ENCODE measurements at places on chromosomes 2 and 18.

- no peak for DNase-seq
These were observed 15.5 kb downstream of the SCTR start for GRCh38 chr2:119508756-119509155.

DNA sequence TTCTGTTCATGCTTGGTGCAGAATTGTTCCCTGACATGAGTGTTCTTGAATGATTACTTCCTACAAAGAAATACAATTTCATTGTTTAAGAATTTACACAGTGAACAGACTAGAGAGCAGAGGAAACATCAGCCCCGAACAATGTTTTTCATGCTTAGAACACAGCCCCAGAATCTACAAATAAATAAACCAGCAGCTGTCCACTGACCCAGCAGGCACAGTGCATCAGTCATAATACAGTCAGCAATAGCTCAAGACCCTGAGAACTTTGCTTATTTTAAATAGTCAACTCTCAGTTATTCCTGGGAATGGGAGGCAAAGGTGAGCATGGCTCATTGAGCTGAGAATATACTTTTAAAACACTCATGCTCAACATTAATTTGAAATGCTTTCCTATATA lies 38.4 kb downstream of the XIRP2 start:
- no peak for DNase-seq

DNA sequence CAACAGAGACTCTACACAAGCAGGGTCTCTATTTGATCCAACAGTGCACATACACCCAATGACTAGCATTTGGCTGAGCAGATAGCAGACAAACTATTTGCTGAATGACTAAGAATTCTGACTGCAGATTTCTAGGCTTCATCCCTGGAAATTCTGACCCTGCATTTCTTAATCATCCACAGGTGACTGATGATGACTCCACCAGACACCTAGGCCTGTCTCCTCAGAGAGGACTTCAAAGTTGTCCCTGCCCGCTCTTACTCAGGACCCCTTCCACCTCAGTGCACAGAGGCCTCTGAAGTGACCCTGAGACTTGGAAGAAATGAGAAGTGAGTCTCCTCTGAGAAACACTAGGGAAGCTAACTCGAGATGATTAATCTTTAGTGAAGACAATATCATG lies 51.3 kb downstream of the SEPTIN10 start:
- DNase-seq, result no peak

DNA sequence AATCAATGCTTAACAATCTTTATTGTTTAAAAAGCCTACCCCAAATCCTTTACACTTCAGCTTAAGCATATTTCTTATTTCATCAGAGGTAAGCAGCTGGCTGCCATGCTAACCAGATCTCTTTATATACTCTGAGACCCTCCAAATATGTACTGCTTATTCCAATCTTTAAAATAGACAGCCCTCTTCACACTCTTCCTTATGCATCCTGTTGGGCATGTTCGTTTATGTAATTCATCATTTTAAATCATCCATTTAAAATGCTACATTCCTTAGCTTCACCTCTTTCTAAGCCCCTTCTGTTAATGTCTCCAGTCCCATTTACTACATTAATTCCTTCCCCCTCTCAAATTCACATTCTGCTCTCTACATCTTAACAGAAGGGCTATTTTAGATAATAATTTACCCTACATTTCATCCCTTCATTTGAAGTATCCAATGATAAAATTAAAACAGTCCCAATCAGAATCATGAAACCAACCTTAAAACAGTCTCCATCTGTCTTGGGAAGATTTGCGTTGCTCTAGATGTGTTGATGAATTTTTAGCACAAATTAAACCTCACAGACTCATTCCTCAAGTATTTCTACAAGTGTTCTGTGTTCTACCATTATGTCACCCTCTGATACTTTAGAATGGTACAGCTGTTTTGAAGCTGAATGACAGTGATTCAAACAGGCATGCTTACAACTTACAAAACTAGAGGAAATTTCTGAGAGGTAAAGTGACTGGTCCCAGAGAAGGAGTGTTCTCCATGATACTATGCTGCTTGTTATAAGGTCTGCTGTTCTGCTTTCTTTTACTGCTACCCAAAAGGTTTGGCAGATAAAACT lies 59.1 kb downstream of the ZNF385B start:
- no peak for DNase-seq

DNA sequence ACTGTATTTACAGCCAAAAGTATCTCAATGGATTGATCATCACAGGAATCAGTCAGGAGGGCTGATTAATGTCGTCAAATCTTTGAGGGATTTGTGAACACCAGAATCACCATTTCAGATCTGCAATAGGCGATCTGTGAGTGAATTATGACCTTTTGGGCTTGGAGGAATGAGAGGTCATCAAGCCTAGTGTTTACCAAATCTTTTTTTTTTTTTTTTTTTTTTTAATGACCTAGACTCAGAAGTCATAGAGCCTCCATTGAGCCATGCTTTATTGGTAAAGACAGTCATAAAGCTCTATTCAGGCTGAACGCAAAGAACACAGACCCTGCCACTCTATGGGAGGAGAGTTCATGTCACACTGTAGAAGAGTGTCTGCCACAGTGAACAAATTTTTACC lies 97.7 kb downstream of the SOCS6 start:
- no peak for DNase-seq

DNA sequence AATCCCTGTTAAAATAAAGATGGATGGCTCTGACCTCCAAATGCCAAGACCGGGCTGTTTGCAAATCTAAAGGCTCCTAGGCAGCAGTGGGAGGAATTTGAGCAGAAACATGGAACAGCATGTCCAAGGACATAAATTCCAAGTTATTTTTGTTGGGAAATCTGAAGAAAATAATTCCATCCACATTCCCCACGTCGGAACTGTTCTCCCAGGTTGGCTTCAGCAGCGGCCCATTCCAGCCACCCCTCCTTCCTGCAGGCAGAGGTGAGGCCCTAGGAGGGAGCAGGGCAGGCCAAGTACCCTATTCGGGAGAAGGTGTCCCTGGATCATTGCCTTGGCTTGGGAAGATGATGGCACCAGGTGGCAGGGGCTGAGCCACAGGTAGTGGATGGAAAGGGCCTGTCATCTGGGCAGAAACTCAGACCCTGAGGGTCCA lies 117.1 kb downstream of the CAPN13 start:
- DNase-seq, result no peak

GRCh38 chr2:143140864-143141661 lies 11.8 kb downstream of the ARHGAP15 start:
- no peak for DNase-seq

DNA sequence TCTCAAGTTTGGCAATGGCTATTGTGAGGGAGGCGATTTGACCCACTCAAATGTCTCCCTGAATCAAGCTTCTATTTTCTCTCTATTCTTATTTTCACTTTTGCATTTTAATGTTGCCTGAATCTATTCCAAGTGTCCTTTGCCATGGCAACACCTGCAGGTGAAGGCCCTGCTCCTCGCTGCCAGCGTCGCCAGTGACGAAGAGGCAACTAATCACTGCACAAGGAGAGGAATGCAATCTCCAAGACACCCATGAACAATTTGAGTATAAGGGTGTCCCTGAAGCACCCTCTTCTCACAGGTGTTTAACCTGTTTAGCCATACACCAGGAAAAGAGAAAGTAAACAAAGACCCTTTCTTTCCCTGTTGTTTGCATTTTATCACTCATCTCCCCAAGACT lies 165.6 kb upstream of the VRK2 start:
- no peak for DNase-seq

- DNase-seq, result no peak
These were observed 146.1 kb upstream of the ZFP36L2 start for GRCh38 chr2:43372416-43373081.

DNA sequence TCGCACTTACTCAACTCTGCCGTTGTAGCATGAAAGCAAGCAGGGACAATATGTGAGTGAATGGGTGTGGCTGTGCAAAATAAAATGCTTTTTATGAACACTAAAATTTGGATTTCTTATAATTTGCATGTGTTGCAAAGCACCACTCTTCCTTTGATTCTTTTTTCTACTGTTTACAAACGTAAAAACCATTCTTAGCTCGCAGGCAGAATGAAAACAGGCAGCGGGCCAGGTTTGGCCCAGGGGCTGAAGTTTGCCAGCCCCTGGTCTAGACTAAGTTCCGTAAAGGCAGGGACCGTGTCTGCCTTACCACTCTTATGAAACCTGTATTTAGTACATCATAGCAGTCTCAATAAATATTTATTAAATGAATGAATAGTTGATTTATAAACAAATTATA lies 83.7 kb upstream of the SPATS2L start:
- DNase-seq, result no peak

DNA sequence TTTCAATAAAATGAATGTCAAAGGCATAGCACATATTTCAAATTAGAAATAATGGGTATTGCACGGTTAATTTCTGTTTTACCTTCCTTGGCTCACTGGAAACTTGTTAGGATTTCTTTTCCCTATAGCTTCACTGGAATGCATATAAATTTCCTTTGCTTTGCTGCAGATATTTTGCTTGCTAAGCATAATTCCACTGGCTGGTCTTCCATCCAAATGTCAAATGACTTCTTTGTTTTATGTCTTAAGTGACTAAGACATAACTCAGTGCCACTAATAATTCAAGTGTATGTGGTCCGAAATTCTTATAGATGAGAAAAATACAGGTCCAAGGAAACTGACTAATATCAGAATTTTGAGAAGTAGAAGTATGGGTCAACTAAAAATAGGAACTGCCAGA lies 182.8 kb upstream of the PGAP1 start:
- no peak for DNase-seq
